Activated T-helper 9 cell treated with anti-CD3 and anti-CD28 coated beads, Interleukin-2, amount 50 U/mL, for 16 hours (primary cell): ENCODE measurements at places on chromosomes 13 and 19.

DNA sequence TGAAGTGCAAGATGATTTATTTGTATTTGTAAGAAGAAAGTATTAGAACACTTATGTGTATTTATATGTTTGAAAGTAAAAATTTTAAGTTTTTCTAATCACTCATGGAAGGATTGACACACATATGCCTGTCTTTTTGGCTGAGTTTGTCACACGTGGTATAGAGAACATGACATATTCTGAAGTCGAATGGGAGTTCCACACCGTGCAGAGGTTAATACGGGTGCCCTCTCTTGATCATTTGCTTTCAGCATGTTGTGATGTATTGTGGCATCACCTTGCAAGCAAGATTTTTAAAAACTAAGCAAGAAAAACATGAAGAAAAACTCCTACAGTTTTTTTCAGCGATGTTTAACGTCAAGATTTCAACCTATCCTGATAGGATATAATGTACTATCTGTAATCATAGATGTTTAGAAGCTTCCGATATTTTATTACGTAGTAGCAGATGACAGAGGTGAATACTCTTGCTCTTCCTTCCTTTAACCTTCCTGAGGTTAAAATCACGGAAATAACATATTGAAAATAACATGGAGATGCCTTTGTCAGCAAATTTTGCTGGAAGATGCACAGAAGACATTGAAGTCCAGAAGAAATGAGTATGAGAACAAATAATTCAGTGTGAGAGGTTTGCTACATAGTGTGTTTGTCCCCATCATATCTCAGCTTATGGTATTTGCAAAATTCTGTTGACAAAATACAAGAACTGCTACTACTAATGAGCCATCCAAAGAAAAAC is 231.4 kb downstream of the LMO7 start:
- DNase-seq = no peak

DNA sequence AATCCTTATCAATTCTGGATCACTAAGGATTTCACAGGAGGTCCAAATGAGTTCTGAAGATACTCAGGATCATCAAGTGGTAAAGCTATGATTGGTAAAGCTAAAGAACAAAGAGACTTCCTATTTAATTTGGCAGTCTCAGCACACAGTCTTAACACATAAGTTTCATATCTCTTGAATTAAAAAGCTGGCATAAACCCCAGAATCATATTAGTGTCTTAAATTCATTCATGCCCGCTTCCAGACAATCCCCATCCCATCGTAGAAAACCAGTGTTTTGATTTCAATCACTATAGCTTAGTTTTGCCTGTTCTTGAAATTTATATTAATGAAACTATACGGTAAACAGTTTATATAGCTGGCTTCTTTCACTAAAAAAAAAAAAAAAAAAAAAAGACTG is 278.7 kb downstream of the DIAPH3 start:
- DNase-seq = no peak

GRCh38 chr13:62997038-62997599 is 1581.5 kb upstream of the PCDH20 start:
- no peak for DNase-seq

DNA sequence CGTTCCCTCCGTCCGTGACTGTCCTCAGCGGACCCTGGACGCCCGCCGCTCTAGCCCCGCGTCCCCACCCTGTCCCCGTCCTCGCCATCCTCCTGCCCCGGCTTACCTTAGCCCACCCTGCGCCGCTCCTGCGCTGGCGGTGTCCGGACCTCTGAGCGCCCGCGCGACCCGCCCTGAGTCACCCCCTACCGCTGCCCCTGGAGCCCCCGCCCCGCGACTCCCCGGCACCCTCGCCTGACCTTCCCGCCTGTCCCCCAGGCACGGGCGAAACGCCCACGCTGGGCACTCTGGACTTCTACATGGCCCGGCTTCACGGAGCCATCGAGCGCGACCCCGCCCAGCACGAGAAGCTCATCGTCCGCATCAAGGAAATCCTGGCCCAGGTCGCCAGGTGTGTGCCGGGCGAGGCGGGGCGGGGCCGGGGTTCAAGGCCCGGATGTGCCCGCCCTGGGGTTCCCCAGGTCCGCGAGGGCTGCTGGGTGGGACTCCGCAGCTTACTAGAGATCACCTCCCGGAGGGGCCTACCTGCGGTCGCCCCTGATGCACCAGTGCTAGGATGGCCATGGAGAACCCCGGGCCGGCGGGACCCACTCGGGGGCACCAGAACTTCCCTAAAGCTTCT is 5.1 kb downstream of the HMG20B start:
- DNase-seq = no peak

GRCh38 chr19:41995959-41996797 is 2.1 kb upstream of the ATP1A3 start:
- DNase-seq = no peak

GRCh38 chr13:51246025-51246417 is 23.8 kb downstream of the FAM124A start:
- no peak for DNase-seq

DNA sequence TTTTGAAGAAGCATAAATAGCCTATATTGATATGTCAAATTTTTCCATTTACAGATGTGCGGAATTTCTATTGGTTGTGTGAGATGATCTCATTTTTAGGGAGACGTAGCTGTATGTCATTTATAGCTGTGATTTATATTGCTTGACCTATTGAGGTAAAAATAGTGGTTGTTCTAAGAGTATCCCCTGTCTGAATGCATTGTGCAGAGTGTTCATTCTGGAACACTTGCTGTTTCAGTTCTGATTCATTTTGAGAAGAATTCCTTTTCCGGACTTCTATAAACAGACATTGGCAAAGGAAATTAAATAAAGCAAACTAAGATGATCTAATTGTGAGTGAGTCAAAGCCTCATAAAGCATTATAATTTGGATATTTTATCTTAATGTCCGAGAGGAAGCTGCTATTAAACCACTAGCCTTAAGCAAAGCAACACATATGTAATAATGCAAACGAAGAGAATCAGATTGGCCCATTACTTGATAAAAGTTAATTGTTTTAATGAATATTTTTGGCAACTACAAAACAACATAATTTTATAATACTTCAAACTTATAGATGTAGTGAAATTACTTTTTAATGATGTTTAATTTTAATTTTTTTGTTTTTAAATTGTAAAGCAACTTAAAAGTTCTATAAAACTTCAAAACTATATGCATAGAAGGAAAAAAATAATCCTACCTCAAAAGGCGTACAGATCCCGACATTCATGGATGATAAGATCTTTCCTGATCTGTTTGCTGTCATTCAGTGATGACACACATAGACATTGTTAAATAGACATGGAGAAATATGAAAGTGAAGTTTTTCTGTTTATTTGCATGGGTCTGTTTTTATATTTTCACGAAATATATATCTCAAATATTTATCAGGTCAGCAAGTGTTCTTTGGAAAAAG is 942.6 kb upstream of the SLC10A2 start:
- no peak for DNase-seq

DNA sequence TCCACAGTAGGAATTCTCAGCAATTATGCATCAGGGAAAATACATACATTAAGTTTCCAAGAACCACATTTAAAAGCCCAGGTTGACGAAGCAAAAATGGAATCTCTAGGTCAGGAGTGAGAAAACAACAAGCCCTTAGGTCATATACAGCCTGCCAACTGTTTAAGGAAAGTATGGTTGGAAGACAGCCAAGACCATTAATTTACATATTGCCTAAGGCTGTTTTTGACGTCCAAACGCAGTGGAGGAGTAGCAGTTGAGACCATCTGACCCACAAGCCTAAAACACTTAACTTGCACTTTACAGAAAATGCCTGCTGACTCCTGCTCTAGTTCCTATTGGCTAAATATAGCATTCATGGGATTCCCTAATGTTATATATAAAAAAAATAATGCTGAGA is 299.0 kb downstream of the ITGBL1 start:
- DNase-seq = no peak

GRCh38 chr19:34666200-34666957 is 10.6 kb downstream of the SCGB2B2 start:
- DNase-seq = no peak

DNA sequence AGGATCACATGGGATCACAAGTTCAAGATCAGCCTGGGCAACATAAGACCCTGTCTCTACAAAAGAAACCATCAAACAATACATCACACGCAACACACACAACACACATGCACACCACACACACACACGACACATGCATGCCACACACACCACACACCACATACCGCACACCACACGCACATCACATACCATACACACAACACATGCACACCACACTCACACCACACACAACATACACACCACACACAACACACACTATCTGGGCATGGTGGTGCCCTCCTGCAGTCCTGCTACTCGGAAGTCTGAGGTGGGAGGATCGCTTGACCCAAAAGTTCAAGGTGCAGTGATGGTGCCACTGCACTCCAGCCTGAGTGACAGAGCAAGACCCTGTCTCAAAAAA is 198.3 kb downstream of the USP12 start:
- no peak for DNase-seq

DNA sequence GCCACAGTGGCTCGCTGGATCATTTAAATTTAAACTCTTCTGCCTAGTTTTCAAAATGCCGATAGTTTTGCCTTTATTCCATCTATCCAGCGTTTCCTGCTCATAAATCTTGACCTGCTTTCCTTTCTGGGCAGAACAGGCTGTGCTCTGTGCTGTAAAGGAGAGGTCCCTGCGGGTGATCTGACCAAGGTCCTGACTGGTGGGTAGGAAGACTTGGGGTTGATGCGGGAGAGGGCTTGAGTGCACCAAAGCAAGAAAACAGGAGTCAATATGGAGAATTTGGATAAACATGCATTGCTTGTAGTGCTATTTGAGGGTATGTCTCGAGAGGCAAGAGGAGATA is 533.6 kb downstream of the MYO16 start:
- no peak for DNase-seq

GRCh38 chr19:51570962-51571575 is at the start of gene ZNF175:
TSS of gene ZNF175 (plus strand) at chr19:51571283. CDS start at chr19:51573330, 2,047 bp downstream.
- peak; percentile 77 for DNase-seq

DNA sequence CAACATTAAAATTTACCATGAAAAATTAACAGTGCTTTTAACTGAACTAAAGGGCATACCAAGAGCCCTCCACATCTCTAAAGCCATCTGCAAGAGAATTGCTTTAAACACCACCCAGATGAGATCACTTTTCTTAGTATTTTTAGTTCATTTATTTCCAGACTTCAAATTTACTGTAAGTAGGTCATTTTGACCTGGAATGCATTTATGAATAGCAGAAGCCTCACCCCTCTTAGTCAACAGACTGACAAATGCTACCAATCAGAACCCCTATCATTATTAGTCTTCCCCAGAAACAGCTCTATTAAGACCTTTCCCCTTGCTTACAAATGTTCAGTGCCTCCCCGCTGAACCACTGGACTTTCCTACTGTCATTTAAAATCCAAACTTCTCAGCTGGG is 27.3 kb downstream of the RUBCNL start:
- DNase-seq = no peak

- DNase-seq = peak; percentile 16
Measured at GRCh38 chr19:42528354-42529247, at the start of gene CEACAM1. TSS of gene CEACAM1 (minus strand) at chr19:42528481. CDS start at chr19:42528374, 107 bp downstream.

DNA sequence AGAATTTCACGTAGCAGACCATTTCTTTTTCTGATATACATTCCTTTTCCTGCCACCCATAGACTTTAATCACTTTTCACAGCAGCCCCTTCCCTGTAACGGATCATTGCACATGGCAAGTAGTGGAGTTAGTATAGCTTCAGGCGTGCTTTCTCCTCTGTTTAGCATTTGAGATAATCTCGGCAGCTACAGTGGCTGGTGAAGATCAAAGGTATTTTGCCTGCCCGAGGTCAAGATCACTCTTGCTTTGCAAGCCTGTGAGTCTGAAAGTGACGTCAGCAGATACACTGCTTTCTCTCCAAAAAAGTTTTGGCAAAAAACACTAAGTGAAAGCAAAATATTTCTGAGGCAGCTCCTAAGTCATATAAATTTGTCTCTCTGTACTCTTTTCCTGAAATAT is 260.0 kb downstream of the NDFIP2 start:
- DNase-seq = no peak

DNA sequence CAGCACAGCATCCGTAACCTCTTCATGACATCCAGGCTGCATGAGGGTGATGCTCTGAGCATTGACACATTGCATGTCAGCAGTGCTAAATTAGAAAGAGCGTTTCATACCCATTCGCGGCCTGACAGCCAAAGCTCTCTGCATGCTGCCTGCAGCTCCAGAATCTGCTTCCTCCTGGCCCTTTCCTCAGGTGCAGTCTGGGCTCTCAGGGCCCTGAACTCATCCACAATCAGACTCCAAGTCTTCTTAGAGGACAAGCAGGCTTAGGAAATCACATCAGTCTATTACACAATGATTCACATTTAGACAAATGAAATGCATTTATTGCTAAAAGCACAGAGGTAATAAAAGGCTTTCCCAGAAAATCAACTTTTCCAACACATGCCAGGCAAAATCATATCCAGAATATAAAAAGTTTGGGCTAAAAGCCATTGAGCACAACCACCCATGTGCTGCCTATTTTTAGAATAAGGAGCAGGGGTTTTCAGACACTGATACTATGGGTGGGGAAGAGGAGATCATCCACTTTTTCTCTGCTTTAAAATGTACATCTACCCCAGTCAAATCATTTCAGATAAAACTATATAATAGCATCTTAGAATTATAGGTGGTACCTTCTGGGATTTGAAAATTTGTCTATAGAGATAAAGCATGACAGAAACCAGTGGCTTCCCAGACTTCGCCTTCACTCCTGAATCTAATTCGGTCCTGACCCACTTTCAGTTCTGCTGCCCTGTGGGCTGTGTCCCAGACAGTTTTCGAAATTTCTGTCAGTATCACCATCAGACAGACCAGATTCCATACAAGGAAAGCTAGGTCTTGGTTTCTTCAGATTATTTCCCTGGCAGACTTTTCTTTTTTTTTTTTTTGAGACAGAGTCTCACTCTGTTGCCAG is 109.3 kb downstream of the COL4A2 start:
- DNase-seq = no peak

GRCh38 chr19:18913466-18913865 is 5.7 kb downstream of the COPE start:
- no peak for DNase-seq

GRCh38 chr13:51041126-51041525 is 69.9 kb downstream of the C13orf42 start:
- no peak for DNase-seq

GRCh38 chr19:18932216-18932841 is 8.7 kb downstream of the HOMER3 start:
- DNase-seq = peak; percentile 75

DNA sequence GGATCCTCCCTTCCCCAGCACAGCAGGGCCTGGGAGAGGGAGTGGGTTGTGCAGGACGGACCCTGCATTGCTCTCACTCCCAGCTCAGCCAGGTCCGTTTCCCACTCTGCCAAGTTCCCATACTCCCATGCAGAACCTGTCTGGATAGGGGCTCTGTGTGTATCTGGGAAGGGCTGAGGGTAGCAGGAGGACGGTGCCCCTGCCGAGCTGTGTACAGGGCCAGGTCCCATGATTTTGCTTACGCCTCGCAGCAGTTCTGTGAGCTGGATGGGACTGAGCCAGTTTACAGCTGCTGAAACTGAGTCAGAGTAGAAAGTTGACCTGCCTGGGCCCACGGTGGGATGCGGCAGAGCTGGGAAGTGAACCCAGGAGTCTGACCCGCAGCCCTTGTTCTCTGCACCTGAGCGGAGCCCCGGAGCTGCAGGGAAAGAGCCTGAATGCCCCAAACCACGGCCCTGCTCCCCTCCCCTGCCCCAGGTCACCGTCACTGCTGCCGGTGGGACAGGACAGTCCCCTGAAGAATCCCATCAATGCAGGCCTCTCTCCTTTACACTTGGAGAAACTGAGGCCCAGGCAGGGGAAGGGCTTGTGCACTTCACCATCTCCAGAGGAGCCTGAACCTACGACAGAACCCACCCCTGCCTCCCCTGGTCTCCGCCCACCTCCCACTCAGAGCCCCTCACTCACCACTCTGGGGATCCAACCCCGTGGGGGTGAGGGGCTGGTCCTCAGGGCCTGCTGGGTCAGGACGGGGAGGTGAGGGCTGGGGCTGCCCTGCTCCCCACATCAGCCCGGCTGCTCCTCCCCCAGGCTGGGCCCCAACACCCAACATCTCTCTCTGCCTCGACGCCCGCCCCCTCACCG is 3.5 kb downstream of the LILRB5 start:
- no peak for DNase-seq
